ENCODE measurements at places on chromosomes 12 and 14.

DNA sequence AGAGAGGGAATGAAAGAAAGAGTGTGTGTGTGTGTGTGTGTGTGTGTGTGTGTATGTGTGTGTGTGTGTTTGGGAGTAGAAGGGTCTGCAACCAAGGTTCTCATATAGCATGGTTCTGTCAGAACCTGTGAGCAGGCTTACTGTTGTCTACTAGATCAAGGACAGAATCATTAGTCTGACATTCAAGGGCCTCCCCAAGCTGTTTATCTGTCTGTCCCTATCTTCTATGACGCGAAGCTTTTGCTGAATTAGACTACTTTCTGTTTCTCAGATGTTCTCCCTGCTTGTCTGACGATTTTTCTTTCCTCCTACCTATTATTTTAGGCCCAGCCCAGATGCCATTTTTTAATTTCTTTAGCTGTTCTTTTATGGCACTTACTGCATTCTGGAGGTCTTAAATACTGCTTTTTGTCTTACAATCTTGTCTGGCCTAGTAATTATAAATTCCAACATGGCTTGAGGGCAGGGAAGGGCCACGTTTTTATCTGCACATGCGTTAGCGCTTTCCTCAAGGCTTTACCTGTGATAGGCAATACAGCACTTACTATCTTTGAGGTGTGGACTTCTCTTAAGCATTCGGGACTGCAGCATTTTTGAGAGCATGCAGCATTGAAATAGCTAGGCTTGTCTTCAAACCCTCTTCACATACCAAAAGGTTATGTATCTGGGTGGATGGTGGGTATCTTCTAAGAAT is 150.2 kb downstream of the TTLL5 start:
- no peak for DNase-seq

GRCh38 chr12:104471336-104471735 is 14.6 kb downstream of the CHST11 start:
- DNase-seq = no peak

DNA sequence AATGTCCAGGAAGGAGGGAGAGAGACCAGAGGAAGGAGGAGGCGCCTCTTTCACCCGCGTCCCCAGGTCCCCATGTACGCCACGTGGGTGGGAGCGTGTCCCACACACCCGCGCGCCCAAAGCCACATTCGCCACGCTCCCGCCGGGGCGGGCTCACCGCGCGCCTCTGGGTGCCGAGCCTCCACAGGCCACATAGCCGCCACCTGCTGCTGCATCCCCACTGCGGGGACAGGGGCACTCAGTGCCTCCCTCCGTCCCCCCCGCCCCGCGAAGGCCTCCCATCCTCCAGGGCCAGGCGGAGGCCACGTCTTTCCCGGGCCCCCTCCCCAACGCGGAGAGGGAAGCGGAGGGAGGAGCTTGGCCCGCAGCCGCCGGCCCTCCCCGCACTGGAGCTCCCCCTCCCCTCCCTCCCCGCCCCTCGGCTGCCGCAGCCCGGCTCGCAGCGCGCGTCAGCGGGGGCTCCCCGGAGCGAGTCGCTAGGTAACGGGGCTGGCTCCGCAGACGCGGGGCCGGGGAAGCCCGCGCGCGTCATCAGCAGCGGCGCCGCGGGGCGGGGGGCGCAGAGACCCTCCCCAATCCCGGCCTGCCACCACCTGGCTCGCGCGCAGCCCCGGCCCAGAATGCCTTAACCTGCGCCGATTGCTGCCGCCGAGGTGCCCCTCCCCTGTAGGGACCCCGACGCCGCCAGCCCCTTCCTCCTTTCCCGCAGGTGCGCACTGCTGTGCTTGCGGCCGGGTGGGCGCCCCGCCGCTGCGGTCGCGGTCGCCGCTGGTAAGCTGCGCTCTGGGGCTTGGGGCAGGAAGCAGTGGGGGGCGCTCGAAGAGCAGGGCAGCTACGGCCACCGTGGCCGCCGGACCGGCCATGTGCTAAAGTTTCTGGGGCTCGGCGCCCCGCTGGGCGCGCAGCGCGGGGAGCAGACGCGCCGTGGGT is 536 bp upstream of the TUNAR start:
- DNase-seq = no peak

GRCh38 chr14:95215094-95215725 is 57.9 kb upstream of the DICER1 start:
- DNase-seq = no peak

- no peak for DNase-seq
Measured at GRCh38 chr14:52094546-52095271, 25.9 kb upstream of the NID2 start.

GRCh38 chr12:88400302-88400701 is 180.0 kb downstream of the KITLG start:
- DNase-seq = no peak

GRCh38 chr12:124391340-124392261 is 96.7 kb downstream of the RFLNA start:
- peak; percentile 84 for DNase-seq

DNA sequence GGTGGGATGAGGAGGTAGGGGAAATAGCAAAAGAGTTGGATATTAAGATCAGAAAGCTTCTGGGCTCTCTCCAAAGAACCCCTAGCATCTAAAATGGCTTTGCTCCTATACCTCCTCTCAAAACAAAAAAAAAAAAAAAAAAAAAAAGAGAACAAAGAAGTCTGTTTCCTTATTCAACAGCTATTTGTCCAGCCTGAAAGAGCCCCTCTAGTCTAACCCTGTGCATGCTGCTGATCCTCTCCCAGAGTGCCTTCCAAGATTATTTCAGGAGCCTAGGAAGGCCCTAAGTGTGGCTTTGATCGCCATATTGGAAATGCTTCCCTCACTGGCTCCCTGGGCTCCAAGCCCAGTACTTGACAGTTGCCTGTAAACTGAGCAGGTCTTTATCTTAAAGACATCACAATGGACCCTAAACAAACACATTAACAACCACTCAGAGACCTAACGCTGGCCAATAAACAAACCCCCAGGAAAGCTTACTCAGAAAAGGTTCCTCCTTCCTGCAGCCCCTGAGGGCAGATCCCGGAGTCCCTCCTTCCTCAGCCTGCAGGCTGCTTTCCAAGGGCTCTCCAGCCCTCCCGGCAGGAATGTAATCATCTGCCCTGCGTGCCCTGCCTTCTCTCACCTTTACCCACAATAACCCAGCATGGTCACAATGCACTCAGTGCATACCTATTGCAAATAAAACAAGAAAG is 17.4 kb upstream of the COL2A1 start:
- no peak for DNase-seq

GRCh38 chr14:53881161-53881871 is 75.3 kb downstream of the BMP4 start:
- no peak for DNase-seq

GRCh38 chr12:117803001-117803400 is 165.8 kb downstream of the KSR2 start:
- no peak for DNase-seq

- DNase-seq = no peak
Measured at GRCh38 chr14:62234849-62235248, 472.6 kb downstream of the SNAPC1 start.

GRCh38 chr12:85627584-85627983 is 208.6 kb downstream of the RASSF9 start:
- no peak for DNase-seq

DNA sequence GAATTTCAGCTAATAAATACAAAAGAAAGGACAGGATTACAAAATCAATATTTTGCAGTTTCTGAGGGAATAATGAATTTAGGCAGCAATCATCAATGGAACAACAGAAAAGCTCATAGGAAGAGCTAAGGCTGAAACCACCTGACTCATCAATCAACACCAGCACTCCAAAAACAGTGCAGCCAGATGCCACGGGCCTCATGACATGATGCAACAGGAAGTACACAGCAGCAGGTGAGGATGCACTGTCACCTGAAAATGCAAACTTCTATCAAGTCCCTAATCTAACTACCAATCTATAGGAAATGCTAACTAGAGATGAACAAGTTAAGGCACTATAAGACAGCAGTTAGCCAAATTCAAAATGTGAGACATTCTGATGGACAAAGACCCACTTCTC is 21.7 kb downstream of the GNS start:
- DNase-seq = no peak

- no peak for DNase-seq
Measured at GRCh38 chr14:35558680-35559079, 24.7 kb downstream of the INSM2 start.

- no peak for DNase-seq
Measured at GRCh38 chr12:23014749-23015148, 389.8 kb downstream of the ETNK1 start.

DNA sequence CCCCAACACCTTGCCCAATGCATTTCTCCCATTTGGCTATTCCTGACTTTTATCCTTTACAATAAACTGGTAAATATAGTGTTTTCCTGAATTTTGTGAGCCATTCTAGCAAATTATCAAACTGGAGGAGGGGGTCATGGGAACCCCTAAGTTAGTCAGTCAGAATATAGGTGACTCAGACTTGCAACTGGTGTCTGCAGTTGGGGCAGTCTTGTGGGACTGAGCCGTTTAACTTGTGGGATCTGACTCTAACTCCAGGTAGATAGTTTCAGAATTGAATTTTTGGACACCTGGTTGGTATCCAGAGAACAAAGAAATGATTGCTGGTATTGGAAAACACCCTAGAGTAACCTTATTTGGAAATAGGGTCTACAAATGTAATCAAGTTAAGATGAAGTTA is 133.4 kb downstream of the CEP83 start:
- DNase-seq = no peak
